Activated CD4-positive, alpha-beta T cell treated with anti-CD3 and anti-CD28 coated beads, Interleukin-2, amount 10 ng/mL, durations not matched to agents 7 days and 5 days (primary cell): ENCODE measurements at places on chromosomes 4 and X.
A peak's percentile ranks its signal among the peaks of the same experiment; 100 is the strongest.

GRCh38 chrX:29617276-29617675, 598.1 kb upstream of the MAGEB2 start:
- DNase-seq: no peak

DNA sequence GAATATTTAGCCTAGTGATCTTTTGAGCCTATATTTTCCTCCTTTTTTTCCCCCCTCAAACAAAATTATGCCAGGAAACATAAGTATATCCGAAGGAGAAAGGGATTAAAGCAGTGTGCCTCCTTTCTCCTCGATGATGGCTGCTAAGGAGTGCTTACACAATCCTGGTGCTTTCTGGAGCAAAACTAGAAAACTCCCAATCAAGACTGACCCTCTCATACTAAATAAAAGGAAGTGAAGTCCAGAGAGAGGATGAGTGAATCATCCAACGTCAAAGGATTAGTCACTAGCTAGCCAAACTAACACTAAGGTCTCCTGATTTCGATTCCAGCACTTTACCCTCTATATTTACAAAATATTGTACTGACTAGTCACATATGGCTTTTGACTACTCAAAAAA, 146.8 kb downstream of the PPP3CA start:
- no peak for DNase-seq

GRCh38 chr4:48307528-48307927, 33.8 kb upstream of the SLAIN2 start:
- DNase-seq: no peak

- DNase-seq: peak; percentile 55
Observed at GRCh38 chr4:1285790-1286553, 3.7 kb upstream of the MAEA start.

DNA sequence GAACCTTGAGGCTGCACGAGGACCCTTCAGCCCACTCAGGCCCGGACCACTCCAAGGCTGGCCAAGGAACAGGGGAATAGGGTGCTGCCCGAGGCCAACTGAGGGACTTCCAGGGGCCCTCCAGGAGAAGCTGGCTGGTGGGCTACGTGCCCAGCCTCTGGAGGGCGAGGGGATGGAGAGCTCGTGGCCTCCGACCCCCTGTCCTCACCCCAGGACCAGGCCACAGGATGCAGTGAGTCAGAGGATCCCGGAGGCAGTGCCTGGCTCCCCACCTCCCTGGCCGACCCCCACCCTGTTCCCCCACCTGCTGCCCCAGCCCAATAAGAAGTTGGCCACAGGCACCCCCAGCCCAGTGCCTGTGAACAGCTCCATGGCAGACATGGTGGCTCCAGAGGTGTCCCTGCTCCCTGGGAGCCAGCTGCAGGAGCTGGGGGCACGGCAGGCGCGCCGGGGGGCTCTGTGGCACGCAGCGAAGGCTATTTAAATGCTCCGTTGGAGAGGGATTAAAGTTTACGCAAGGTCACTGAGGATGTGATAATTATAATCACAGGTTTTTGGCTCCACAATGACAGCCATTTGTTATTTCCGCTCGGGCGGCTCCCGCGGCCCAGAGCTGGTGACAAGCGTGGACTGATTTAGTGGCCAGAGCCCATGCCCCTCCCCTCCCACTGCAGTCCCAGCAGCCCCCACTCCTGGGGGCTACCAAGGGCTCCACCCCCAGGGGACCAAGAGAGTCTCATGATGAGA, 95.7 kb upstream of the NKX1-1 start:
- DNase-seq: no peak

DNA sequence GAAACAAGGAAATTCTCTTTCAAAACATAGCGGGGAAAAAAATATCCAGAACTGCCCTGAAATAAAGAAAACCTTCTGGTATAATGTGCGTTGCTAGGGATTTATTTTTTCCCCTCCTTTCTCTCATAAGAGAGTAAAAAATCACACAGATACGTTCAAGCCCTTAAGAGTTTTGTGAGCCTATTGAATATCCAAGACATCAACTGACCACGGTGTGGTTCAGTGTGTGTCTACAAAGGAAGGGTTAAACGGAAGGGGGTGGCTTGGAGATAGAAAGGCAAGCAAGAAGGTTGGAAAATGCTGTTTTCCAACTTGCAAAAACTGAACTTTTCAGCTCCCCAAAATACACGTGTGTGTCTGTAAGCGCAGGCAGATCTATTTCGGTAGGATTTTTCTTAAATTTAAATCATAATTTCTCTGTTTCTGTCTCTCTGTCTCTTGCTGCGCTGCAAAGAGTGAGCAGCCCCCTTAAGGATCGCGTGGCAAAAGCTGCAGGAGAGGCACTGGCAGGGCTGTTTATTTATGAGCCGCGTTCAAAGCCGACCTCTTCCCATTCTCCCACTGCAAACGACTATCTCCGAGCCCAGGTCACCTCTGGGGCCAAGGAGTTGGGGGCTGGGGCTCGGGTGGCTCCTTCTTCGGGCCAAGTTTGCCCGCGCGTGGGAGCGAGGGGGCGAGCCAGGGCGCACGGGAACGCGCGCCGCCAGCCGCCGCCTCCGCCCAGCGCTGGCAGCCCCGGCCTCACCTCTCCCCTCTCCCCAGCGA, 492 bp upstream of the SLIT2 start:
- no peak for DNase-seq

GRCh38 chr4:55169352-55169961, 44.1 kb upstream of the KDR start:
- no peak for DNase-seq

GRCh38 chr4:176274441-176274840, 5.4 kb upstream of the ASB5 start:
- DNase-seq: no peak

DNA sequence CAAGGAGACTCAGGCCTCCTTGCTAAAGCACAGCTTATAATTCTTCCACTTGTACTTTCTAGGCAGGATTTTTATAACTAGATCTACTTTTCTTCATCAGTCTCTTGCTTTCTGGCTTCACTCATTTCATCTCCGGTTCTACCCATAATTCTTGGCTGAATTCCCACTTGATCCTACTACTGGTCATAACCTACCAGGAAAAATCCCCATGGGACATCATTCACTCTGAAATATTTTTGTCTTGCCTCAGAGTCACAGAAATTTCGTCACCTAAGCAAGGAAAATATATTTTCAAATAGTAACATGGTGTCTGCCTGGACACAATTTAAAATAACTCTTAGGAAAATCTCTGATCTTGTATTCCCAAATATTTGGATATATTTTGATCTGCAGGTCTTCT, 122.3 kb downstream of the TEX13A start:
- no peak for DNase-seq

DNA sequence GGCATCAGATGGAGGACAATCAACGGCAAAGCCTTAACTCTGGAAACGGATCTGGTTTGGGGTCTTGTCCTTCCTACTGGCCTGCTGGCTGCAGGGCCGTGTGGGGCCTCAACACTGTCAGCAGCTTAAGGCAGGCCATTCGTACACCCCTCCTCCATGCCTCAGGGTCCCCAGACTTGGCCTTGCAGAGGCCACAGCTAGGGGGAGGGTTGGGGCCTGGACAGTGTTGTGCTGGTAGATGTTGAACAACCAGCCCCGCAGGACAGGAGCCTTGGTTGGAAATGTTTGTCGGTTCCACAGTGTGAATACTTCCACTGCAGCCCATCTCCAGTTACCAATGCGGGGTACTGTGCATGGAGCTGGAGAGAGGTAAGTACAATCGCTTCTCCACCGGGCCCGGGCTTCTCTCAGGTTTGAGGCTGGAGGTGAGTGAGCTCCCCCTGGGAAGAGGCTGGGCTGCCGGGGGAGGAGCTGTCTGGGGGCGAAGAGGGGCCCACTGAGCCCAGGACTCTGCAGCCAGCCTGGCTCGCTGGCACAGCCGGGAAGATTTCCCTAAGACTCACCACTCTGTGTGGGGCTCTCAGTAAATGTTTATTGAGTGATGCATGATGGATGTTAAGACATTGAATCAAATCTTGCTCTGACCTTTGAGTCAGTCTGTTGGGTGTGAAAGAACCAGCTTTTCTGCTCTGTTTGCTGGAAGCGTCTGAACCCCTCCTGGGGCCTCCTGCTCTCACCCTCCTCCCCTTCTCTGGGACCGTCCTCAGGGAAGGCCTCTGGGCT, 19.7 kb upstream of the GPR78 start:
- DNase-seq: no peak

DNA sequence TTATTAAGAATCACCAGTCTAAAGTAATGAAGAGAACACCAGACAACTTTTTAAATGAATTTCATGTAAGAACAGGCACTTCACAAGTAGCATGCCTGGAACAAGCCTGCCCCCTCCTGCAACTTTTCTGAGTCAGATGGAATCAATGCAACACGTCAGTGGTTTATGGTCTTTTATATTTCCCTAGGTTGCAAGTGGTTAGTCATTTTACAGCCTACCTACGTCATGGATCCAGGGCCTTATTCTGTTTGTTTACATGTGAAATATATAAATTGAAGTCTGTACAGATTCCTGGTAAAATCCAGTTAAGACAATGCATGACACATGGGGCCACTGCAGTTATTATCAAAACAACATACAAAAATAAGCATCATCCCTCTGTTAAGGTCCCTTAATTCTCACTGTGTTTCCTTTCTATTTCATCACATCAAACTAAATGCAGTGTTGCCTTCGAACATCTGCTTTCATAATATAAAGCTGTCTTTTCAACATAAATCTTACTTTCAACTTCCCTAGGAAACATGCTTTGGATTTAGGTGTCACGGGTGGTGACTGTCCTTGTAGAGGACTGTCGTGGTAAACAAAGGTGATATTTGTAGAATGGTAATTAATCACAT, 309.3 kb downstream of the FRMPD4 start:
- no peak for DNase-seq

GRCh38 chr4:65310586-65310985, 359.7 kb downstream of the EPHA5 start:
- DNase-seq: no peak

DNA sequence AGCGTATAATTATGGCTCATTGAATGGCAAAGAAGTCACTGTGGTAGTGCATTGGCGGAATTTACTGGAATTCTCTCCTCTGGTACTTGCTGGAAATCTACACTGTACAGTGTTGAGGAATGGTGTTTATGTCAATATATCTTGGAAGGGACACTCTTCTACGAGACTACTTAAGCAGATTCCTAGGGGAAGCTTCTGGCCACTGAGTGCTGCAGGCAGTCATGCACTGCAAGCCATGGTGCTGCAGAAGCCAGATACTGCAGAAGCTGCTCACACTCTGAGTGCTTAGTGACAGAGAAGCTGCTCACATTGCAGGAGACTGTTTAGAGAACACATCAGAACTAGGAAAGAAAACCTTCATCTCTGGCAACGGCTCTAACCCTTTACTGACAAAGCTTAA, 725.0 kb downstream of the CCSER1 start:
- no peak for DNase-seq

- DNase-seq: no peak
Observed at GRCh38 chr4:112973750-112974251, 75.7 kb upstream of the ANK2 start.

DNA sequence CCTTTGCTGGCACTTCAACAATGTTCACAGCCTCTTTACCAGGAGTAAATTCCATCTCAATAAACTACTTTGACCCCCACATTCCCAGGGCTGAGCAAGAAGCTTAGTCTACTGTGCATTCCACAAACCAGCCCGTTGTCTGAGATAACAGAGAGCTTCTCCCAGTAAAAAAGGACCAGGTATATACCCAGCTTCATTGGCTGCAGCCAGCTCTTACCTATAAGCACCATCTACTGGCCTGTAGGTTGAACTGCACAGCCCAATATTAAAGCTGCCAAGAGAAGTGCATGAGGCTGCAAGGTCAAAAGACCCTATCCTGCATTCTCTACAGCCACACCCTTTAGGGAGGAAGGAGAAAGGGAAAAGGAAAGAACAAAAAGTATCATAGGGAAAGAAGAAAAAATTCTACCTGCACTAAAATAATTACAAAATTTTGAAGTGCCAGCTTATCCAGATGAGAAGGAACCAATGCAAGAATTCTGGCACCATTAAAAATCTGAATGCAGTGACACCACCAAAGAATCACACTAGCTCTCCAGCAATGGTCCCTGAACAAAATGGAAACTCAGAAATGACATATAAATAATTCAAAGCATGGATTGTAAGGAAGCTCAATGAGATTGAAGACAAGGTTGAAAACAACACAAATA, 45.7 kb upstream of the INTU start:
- peak; percentile 7 for DNase-seq

DNA sequence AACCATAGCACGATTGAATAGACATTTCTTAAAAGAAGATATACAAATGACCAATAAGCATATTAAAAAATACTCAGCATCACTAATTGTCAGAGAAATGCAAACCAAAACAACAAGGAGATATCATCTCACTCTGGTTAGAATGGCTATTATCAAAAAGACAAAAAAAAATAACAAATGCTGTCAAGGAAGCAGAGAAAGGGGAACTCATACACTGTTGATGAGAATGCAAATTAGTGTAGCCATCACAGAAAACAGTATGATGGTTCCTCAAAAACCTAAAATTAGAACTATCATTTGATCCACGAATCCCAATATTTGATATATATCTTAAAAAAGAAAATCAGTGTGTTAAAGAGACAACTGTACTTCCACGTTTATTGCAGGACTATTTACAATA, 71.7 kb upstream of the BANK1 start:
- DNase-seq: no peak

- DNase-seq: no peak
Observed at GRCh38 chr4:127506283-127506682, 126.5 kb upstream of the INTU start.

- DNase-seq: no peak
Observed at GRCh38 chrX:153474266-153474665, 3.9 kb upstream of the HAUS7 start.

DNA sequence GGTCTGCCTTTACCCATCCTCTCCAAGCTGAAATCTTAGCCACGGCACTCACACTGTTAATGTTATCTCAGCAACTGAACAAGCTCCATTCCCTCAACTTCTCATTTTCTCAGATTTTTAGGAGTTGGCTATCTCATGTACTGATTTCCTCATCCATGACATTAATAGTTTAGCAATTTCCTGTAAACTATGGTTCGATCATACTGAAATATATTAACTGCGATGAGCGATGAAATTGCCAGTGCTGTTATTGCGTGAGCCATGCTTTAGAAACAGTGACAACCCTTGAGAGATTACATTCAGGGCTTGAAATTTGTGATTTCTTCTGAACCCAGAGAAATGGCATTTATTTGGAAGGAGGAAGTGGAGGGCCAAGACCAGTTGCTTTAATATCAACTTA, 223.7 kb downstream of the GPAT3 start:
- DNase-seq: no peak

DNA sequence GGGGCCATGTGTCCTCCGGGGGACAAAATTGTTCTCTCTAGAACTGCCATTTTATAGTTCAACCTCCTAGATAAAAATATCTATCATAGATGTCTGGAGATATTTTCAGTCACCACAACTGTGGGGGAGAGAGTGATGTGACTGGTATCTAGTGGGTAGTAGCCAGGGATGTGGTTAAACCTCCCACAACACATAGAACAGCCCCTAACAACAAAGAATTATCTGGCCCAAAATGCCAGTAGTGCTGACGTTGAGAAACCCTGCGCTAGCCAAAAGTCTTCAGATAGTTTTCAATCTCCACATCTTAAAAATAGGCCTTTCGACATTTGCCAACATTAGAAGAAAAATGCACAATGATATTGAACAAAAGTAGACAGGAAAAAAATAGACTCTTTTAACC, 19.0 kb upstream of the SUPT20HL2 start:
- DNase-seq: no peak
